ENCODE measurements at places on chromosomes 5 and 9.

DNA sequence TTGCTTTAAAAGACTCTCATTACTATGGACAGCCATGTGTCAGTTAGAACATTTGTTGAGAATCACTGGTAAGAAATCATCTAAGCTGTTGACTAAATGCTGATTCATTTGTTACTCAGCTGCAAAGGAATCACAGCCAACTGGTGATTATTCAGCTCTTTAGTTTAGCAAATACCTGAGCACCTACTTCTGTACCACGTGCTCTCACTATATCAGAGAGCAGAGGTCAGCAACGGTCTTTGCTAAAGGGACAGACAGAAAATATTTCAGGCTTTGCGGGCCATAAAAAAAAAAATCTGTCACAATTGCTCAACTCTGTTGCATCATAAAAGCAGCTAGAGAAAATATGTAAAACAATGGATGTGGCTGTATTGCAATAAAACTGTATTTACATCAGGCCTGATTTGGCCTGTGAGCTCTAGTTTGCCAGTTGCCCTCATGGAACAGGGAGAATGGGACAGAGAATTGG lies 377.6 kb downstream of the DNAH5 start:
- no peak for DNase-seq

DNA sequence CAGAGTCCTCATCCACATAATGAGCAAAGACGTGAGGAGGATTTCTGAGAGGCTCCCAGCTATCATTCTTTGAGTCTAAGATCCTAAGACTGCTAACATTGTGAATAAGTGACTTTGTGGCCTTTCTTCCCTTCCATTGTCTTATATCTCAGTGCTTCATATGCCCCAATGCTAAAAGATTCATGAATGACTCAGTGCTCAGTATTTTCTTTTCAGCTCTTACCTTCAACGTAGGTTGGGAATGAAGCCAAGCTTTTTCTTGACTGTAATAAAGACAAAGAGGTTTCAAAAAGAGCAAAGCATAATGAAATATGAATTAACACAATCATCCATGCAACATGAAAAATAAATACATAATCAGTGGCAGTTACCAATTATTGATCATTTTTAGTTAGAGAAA lies 146.4 kb downstream of the ENTREP1 start:
- DNase-seq: no peak

DNA sequence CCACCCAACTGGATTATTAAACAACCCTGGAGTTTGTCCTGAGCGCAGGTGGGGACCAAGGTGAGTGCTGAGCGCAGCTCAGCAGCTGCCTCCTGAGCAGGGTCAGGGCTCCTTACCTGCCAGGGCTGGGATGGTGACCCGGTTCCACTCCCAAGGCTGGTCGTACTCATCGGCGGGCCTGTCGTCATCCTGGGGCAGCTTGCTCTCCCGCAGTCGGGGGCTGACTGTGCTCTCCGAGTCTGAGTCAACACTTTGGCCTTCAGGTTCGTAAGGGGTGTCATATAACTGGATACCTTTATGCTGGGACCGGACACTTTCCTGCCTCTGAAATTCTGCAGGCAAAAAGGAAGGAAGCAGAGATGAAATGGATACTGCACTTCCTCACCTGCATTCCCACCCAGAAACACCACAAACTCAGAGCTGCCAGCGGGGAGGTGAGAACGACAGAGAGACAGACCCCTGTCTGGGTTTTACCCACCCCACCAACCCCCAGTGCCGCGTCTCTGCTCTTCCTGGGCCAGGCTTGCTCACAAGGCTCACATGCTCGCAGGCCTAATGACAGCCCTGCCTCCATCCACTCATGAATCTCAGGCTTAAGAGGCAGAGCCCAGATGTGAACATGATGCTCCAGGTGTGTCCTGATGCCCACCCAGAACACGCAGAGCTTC lies 70.7 kb upstream of the SLC25A51 start:
- no peak for DNase-seq

DNA sequence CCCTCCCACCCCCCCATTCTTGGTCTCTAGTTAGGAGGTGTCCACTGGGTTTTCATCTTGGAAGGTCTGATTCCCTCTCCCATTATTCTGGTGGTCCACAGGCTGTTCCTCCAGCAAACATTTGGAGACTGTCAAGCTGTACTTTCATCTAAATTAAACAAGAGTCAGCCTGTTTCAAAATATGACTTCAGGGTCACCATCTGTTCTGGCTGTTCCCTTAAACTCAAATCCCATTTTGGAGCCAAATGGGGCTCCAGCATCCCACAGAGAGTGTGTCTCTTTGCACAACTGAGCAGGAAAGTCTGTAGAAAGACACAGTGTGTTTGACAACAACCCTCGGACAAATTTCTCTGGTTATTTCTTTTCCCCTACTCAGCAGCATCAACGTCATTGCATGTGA lies 20.5 kb downstream of the COL15A1 start:
- DNase-seq: no peak

- DNase-seq: no peak
Observed at GRCh38 chr5:171365351-171365750, 22.3 kb upstream of the NPM1 start.

- DNase-seq: no peak
Observed at GRCh38 chr9:116726602-116727001, 39.5 kb downstream of the TRIM32 start.

DNA sequence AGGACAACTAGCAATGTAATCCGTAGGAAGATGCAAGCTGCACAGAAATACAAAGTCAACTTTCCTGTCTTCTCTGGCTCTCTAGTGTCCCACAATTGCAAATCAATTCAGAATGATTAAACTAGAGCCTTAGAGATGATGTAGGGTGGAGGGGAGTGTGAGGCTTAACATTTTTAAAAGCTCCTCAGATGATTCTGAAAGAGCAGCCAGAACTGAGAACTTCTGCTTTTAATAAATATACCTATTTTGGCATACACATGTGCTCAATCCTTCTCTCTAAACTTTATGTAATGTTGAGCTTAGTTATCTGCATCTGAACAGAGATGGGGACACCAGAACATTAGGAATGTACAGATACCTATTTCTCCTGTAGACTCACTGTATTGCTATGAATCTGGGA lies 139.9 kb upstream of the APC start:
- DNase-seq: no peak

DNA sequence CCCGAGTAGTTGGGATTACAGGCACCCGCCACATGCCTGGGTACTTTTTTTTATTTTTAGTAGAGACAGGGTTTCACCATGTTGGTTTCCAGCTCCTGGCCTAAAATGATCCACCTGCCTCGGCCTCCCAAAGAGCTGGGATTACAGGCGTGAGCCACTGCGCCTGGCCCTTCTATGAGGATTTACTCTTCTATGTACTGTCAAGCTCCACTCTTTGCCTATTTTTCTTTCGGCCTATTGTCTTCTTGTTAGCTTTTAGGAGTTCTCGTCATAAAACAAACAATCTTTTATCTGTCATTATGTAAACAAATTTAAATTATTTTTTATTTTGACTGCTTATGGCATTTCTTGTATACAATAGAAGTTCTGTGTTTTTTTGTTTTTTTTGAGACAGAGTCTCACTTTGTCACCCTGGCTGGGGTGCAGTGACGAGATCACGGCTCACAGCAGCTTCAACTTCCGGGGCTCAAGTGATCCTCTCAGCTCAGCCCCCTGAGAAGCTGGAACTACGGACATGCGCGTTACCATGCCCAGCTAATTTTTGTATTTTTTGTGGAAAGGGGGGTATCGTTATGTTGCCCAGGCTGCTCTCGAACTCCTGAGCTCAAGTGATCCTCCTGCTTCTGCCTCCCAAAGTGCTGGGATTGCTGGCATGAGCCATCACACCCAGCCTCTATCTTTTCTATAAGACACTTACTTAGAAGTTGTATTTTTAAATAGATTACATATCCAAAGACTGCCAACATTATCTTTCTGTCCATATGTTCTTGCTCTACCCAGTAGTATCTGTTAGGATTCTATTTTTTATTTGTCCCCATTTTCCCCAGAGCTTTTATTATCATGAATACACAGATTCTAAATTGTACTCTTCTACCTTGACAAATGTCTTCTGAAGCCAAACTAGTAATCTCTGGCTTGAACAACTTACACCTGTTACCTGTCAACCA lies 29.2 kb downstream of the CSNK1A1 start:
- DNase-seq: no peak

DNA sequence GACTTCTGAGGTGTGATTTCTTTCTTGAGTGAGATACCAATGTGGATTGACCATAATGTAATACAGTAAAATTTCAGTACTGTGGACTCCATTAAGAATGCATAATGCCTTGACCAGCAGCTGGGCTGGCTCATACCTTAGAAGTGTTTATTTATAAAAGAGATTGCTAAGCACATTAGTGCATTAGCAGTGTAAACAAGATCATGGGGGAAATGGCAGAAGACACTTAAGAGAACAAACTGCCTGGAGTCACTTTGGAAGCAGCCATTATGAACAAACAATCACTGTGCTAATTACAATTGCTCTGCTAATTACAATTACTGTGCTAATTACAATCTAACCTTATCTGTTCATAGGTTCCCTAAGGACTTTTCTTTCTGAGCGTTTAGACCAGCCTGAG lies 104.2 kb downstream of the TRIM32 start:
- no peak for DNase-seq

DNA sequence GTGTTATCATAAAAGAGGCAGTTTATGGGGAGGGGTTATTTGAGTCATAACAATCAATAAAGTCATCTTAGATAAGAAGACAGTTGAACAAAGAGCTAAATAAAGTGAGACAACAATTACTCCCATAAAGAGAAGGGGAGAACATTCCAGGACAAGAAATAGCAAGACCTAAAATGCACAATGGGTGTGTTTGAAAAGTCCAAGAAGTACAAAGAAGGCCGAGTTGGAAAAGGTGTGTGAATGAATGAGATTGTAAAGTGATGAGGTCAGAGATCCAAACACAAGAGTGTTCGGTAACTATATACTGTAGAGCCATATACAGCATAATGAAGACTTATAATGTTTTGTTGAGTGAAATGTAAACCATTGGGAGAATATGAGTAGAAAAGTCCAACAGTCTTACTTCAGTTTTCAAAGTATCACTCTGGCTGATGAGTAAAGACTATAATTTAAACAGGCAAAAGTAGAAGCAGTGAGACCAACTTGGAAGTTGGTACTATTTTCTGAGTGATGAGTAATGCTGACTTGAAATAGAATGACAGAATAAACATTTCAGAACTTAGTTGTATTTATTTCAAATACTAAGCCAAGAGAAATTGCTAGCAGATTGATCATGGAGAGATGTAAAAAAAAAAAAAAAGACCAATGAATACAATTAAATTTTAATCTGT lies 868.7 kb upstream of the CDH9 start:
- no peak for DNase-seq

DNA sequence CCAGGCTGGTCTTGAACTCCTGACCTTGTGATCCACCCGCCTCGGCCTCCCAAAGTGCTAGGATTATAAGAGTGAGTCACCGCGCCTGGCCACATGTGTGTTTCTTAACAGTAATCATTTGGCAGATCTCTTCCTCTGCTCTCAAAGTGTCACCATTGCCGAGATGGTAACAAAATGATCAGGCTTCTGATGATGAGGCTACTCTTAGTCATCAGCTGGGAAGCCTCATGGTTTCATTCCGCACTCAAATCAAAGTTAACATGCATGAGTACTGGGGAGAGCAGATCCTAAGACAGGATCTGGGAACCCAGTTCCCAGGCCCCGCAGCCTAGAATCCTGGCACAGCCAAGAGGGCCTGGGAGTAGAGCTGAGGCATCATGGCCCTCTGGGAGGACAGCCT lies 27.4 kb downstream of the BARHL1 start:
- no peak for DNase-seq

DNA sequence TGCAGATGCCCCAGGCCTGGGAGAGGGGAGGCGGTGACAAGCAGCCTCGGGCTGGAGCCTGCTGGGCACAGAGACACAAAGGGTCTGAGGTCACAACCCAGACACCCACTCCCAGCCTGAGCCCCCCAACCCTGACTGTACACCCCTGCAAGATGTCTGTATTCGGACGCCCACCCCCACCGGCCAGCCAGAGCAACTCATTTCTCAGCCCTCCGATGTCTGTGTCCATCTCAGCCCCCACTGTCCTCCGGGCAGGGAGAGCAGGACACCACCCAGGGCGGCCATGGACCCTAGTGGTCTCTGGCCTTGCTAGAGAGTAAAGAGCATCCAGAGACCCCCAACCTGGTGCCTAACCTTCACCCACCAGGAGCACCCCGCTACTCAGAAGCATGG lies 3.9 kb downstream of the LCN12 start:
- DNase-seq: no peak

GRCh38 chr9:92974161-92974661 lies 26.9 kb downstream of the FGD3 start:
- DNase-seq: no peak

- no peak for DNase-seq
Observed at GRCh38 chr9:4237748-4238511, 61.9 kb downstream of the GLIS3 start.

GRCh38 chr9:114607671-114608524 lies 3.2 kb upstream of the TMEM268 start:
- DNase-seq: no peak

- no peak for DNase-seq
Observed at GRCh38 chr9:134571946-134572917, 69.4 kb upstream of the COL5A1 start.

DNA sequence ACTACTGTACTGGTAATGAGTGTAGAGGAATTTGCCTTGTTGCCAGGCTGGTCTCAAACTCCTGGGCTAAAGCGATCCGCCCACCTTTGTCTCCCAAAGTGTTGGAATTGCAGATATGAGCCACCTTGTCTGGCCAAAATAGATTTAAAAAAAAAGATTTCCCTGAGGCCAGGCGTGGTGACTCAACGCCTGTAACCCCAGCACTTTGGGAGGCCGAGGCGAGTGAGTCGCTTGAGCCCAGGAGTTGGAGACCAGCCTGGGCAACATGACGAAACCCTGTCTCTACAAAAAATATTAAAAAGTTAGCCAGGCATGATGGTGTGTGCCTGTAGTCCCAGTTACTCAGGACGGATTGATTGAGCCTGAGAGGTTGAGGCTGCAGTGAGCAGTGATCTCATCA lies 62.5 kb downstream of the IPO11 start:
- no peak for DNase-seq

DNA sequence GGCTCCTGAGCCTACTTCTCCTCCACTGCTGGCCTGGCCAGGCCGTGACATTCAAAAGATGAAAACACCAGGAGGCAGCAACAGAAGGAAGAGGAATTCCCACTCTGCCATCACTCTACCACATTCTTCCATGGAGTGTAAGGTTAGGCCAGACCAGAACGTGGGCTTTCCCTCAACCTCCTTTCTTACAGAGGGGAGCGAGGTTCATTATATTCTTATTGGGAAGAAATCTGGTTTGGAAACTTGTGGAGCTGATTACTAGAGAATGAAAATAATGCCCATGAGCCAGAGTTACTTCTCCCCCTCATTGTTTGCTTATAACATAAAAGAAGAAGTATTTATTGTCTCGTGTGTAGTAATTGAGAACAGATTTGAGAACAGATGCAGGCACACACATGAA lies 136.3 kb upstream of the BASP1 start:
- DNase-seq: no peak

DNA sequence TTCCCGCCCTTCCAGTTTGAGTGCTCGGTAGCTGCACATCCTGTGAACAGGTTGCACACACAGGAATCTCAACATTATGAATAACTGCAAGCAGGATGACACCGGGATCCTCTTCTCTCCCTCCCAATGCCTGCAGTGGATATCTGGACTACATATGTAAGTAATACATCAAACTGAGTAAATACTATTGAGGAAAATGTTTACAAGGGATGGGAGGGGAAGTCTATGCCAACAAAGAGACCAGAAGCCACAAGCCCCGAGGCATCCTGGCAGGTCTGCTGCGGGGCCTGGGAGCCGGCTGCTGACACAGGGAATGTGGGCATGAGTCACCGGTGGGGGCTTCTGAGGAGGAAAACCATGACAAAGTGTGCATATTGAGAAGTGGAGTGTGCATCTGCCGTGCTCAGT lies 8.6 kb upstream of the ANKRD33B start:
- DNase-seq: no peak
